ENCODE measurements at places on chromosomes 1 and 21.

GRCh38 chr1:197954718-197955418 is 37.7 kb downstream of the LHX9 start:
- DNase-seq = no peak

DNA sequence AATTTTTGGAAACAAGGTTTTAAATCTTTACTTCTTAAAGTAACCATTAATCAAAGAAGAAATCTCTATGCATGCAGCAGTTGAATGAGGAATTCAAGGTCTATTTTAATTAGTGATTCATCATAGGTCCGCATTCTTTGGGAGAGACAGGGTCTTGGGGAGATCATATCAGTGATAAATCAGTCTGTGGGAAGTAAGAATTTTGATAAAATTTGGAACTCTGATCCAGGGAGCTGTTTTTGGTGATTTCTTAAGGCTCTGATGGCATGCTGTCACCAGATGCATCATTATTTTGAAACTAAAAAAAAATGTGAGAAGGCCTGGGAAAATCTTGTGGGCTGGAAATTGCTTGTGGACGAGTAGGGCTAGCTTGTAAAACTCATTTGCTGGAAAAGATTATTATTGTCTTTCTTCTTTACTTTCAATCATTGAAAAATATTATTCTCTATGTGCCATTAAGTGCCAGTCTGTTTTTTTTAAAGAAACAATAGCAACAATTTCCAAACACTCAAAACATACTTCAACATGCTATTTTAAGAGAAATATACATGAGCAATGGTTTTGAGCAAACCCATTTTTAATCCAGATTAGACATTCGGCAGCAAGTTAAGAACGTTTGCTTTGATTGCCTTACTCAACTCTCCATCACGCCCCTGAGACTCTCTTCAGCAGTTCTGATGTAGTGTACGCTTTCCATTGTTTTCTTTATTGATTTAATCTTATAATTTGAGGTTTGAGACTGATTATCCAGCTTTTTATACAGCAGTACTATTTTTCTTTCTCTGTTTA is 62.6 kb downstream of the ZBTB18 start:
- DNase-seq = no peak

DNA sequence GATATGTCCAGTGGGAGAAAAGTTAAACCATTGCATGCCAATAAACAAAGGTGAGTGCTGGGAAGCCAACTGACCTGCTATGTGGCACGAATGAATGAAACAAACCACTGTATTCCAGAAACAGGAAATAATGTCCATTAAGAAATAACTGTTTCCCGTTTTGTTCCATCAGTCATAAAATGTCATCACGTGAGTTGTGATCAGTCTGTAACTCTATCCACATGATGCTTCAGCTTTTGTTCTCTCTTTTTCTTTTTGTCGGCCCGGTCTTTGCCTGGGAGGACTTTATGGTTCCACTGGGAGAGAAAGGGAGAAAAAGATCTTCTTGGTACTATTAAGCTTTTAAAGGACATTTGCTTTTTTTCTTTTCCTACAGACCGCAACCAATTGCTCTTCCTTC is 179.9 kb downstream of the TGFB2 start:
- no peak for DNase-seq

- DNase-seq = no peak
Measured at GRCh38 chr1:220708936-220709801, 19.0 kb downstream of the C1orf115 start.

GRCh38 chr21:41009398-41010100 is 158.4 kb upstream of the BACE2 start:
- DNase-seq = no peak

DNA sequence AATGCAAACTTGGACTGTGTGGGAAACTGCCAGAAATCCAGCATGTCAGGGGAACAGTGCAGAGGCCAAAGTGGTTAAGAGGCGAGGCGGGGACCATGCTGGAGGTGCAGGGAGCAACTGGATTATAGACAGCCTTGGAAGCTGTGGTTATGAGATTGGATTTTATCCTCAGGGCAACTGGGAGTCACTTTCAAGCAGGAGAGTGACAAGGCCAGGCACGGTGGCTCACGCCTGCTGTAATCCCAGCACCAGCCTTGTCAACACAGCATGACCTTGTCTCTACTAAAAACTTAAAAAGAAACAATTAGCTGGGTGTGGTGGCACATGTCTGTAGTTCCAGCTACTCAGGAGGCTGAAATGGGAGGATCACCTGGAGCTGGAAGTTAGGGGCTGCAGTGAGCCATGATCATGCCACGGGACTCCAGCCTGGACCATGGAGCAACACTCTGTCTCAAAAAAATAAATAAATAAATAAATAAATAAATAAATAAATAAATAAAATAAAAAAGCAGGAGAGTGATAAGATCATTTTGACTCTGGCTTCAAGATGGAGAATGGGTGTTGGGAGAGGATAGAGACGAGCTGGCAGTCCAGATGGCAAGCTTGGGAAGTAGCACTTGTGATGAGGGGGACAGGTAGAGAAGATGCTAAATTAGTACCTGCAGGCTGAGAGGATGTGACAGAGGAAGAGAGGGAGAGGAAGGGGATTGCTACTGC is 3.5 kb downstream of the HAPLN2 start:
- no peak for DNase-seq

- DNase-seq = no peak
Measured at GRCh38 chr1:89149229-89149628, 23.3 kb upstream of the GBP2 start.

DNA sequence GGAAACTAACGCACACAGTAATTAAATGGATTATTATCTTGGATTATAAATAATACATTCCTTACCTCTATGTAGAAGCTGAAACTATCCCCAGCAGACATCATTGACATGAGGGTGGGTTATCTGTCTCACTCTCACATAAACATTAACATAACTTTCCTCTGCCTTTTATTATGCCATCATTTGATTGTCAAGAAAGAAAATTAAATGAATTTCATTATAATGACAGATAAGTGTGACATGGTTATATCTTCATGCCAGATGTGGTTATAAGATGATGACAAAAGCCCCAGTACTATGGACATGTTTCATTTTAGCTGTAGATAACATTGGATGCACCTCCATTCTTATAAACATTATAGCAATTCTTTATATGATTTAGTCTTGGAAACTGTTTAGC is 476.5 kb downstream of the KCNT2 start:
- DNase-seq = no peak

DNA sequence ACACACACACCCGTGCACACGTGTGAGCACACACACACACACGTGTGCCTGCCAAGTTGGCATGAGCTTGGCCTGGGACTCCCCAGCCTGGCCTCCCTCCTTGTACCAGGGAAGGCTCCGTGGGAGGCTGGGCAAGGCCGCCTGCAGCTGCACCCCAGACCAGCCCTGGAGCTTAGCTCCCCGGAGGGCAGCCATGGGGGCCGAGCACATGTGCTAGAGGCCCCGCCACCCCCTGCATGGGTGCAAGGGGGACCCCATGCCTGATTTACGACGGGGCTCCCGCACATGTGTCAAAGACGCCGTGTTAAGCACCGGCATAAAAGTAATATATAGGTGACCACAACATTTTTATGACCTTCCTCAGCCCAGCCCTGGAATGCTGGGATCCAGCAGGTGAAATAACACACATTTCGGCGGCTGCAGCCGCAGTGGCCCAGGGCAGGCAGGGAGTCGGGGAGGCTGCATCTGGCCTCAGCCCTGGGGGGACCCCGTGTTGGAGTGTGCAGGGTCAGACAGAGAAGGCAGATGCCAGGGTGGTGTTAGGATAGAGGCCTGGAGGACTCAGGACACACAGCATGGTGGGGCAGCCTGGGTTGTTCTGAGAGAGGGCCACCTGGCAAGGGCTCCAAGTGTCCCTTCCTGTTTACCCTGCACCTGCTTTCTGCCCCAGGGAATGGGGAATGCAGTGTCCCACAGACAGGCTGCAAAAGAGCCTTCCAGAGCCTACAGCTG is 56.3 kb downstream of the WNT9A start:
- DNase-seq = peak; percentile 4

GRCh38 chr21:42843056-42843455 is 36.3 kb downstream of the WDR4 start:
- no peak for DNase-seq

- no peak for DNase-seq
Measured at GRCh38 chr1:148353461-148354283, 129.4 kb downstream of the PPIAL4G start.

GRCh38 chr1:229657993-229658755 is 32.1 kb downstream of the URB2 start:
- DNase-seq = no peak

DNA sequence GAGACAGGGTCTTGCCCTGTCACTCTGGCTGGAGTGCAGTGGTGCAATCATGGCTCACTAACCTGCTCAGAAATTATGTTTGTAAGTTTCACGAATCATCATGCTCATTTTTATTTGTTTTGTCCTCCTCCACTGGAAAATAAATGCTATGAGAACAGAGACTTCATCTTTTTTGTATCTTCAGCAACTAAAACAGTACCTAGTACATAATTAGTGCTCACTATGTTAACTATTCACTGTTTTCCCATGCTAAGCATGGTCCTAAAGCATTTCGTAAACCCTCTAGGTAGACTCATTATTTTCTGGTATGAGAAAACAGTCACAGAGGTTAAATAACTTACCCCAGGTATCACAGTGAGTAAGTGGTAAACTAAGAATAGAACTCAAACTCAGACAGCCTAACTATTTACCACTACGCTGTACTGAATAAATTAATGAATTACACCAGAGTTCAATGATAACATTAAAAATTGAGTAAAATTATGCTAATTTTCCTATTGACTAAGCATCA is 118.4 kb downstream of the RERE start:
- DNase-seq = no peak

- DNase-seq = no peak
Measured at GRCh38 chr1:51919684-51920083, 41.2 kb upstream of the NRDC start.

DNA sequence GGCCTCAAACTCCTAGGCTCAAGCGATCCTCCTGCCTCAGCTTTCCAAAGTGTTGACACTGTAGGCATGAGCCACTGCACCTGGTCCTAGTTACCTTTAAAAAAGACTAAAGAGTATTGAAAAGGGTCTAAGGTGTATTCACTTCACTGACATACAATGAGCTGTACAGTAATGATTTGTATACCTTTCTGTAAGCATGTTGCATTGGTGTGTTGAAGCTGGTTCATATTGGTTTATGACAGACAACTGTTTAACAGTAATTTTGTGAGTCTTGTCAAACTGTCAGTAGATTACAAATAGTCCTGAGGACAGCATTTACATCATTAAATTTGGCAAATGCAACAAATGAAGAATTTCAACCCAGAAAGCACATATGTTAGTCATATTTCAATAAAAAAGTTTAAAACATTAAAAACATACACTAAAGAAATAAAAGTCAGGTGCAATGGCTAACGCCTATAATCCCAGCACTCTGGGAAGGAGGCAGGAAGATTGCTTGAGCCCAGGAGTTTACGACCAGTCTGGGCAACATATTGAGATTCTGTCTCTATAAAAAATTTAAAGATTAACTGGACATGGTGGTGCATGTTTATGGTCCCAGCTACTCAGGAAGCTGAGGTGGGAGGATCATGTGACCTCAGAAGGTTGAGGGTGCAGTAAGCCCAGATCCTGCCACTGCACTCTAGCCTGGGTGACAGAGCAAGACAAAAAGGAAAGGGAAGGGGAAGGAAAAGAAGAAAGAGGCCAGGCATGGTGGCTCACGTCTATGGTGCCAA is 88.3 kb upstream of the HP1BP3 start:
- DNase-seq = no peak

DNA sequence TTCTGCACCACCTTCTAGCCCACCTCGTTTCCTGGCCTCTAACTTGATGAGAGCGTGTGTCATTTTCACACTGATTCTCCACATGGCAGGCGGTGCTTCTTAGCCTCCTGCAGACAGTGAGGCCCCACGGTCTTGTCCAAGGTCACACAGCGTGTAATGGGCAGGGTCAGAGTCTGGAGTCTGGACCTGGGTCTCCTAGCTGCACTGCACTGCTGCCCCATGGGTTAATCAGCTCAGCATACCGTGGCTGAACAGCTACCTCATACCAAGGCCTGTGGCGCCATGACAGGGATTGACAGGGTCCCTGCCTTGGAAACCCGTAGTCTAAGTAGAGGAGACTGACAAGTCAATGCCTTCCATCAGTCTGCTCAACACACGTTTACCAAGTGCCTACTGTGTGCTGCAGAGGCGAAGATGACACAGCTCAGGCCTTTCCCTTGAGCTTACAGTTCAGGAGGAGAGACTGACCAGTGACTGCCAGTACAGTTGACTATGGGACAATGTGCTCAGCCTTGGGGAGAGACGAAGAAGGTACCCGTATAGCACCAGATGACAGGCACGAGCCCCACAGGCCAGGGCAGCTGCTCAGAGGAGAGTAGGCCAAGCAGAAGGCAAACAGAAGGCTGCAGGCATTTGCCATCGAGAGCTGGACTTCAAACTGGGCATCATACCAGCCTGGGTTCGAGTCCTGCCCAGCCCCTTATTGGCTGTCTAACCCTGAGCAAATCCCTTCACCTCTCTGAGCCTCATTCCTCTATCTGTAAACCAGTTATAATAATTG is 5.5 kb downstream of the PCSK9 start:
- DNase-seq = no peak

DNA sequence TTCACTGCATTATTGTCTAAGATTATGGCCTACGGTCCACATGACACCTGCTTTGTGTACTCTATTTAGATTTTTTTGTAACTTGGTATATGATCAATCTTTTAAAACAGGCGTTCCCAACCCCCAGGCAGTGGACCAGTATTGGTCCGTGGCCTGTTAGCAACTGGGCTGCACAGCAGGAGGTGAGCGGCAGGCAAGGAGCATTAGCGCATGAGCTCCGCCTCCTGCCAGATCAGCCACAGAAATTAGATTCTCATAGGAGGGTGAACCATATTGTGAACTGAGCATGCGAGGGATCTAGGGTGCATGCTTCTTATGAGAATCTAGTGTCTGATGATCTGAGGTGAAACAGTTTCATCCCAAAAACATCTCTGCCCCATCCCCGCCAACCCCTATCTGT is 228.4 kb upstream of the NR5A2 start:
- no peak for DNase-seq

DNA sequence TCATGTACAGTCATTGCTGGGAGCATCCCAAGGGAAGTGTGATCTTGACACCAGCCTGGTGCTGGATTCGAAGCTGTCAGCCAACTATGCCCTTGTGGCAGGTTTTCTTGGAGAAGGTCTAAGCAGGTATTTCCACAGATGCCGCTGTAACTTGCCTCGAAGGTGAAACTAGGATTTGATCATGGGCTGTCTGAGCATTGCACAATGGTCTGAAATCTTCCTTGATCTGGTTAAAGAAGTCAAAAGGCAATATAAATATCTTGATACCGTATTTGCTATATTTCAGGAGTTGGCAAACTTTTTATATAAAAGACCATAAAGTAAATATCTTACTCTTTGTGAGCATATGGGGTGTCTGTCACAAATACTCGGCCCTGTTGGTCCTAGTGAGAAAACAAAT is 206.8 kb downstream of the LYPLAL1 start:
- no peak for DNase-seq
